ENCODE measurements at places on chromosomes 6 and 20.

DNA sequence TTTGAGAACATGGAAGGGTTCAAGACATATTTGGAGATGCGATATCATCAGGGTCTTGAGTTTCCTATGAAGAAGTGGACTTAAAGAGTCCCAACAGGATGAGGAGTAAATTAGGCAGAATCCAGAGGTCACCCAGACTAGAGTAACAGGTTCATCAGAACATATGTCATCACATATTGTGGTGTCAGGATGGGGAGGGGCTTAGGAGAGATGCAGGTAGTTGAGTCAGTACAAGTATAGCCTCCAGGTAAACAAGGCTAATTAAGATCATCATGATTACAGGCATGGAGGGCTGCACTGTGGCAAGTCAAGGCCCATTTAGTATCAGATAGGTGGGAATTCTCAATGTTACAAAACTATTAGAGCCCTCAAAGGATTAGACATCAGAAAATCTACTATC is 90.1 kb upstream of the PAK5 start:
- DNase-seq: no peak

GRCh38 chr6:5894357-5894756 is 112.4 kb downstream of the NRN1 start:
- no peak for DNase-seq

DNA sequence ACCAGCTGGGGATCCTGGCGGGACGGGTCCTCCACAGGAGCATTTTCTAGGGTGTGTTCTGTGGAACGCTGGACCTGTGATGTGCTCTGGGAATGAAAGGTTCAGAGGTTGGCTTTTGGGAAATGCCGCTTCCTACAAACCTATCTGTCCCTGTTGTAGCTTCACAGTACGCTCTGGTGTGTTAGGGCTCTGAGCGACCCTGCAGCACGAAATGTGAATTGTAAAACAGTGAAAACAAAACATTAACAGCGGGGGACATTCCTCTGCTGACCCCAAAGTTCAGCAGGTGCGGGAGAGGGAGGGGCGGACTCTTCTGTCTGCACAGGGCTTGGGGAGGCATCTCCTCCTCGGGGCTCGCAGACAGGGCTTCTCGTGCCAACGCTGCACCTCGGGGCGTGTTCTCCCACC is 155.9 kb downstream of the NRN1 start:
- DNase-seq: no peak

GRCh38 chr20:49699200-49699992 is 14.3 kb downstream of the B4GALT5 start:
- no peak for DNase-seq

DNA sequence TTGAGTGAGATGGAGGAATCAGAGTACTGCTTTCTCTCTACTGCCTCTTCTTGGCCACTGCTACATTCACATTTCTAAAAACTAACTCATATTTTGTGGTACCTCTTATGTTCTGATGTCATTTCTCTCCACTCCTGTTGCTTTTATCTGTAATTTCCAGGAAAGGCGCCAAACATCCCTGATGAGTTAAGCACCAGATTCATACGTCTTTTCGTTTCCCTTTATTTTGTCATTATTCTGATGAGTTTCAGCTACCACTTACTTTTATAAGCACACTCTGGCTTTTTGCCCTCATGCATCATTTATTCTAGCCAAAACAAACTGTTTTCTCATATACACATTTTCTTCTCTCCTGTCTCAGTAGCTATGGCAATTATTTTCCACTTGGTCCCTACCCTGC is 680.0 kb downstream of the RNF144B start:
- no peak for DNase-seq

GRCh38 chr20:18440403-18440802 is 26.4 kb downstream of the DZANK1 start:
- no peak for DNase-seq

DNA sequence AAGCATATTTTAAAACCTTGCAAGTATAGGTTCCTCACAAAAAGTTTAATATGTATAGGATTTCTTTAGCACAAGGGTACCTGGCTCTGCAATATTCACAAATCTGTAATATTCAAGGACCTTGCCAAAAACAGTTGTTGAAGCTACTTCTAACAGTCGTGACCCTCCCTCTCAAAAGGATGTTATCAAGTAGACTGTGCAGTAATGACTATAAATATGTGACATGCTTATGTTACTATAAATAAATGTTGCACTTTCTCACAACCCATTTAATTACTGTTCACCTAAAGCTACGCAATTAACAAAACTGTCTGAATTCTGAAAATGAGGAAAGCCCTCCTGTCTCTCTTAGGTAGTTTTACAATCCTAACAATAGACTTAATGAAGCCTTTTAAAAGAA is 41.8 kb downstream of the FYN start:
- no peak for DNase-seq

DNA sequence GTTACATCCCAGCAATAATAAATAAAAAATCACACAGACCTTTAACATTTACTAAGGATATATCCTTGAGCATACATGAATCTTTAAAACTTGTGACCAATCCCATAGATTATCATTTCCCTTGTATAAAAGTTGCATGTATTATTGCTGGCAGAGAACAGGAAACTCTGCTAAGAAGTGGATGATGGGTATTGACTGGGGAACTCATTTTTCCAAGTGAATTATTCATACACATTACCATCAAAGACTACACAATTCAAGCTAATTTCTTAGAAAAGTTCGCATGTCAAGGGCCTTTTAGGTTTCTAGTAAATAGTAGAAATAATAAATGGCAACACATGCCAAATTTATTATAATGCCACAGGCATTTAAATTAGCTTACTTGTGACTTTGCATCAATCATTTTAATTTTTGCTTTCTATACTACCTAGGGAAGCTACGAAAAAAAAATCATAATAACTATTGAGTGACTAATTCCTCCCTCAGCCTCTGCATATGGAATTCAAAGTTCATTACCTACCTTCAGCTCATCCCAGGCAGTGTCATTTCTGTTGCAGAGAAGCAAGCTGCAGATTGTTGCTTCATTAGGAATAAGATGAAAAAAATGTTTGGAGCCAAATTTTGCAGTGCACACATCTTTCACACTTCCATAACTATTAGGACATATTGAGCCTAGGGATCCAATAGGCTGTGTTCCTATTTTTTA is 25.8 kb downstream of the MKKS start:
- no peak for DNase-seq

GRCh38 chr6:159074120-159074684 is 29.4 kb upstream of the TAGAP start:
- no peak for DNase-seq

DNA sequence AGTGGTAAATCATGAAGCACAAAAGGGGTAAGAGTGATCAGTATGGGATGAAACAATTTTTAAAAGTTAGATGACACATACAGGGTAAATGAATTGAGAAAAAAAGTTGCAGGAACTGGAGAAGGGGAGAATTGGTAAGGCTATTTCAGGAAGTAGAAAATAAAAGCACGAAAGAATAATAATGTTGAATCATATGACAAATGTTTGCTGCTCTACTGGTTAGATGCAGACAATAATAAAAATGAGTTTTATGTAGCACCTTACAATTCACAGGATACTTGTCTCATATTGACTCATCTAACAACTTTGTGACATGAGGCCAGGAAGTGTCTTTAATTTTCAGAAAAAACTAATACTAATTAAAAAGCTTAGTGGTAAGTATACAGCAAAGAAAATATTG is 566.5 kb upstream of the MARCKS start:
- no peak for DNase-seq

DNA sequence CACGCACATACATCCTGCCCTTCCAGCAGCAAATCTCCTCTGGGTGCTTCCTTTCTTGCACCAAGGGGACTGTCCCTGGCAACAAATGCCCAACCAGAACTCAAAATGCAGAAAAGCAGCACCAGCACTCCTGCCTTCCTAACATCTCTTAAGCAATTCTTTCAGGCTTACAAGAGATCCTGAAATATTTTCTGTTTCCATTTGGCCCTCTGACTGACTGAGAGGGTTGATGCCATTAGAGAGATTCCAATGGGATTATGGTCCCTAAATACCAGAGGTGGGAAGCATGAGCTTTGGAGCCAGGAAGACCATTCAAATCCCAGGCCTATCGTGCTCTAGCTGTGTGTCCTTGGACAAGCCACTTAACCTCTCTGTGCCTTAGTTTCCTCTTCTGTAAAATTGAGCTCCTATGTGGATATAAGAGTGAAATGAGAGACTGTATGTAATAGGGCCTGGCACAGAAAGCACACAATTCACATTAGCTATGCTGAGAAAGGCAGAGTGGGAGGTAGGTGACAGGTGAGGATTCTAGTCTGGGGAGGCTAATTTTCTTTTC is 56.8 kb downstream of the PRDM1 start:
- no peak for DNase-seq

DNA sequence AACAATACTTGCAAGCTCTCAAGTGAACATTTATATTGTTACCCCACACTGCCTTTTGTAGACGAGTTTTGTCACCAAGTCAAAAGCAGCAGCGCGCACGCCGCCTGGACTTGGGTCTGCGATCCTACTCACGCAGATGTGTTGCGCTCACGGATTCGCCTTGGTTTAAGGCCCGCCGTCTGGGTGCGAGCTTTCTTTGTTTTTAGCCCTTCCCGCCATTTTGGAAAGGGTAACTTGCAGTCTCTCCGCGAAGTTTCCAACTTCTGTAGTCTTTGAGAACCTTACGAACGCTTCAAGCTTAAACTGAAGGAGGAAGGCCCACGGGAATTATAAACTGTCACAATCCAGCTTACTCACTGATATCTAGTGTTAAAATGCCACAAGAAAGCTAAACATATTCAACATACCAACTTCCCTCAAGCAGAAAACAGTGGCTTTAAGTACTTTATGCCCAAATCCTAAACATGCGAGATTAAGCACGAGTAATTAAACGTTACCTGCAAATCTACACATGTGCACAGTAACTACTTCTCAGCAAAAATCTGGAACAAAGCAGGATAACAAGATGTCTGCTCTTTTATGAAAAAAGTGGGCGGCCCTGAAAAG is 80.4 kb upstream of the BTN3A2 start:
- peak; percentile 9 for DNase-seq
